ENCODE measurements at places on chromosomes 2 and 18.

DNA sequence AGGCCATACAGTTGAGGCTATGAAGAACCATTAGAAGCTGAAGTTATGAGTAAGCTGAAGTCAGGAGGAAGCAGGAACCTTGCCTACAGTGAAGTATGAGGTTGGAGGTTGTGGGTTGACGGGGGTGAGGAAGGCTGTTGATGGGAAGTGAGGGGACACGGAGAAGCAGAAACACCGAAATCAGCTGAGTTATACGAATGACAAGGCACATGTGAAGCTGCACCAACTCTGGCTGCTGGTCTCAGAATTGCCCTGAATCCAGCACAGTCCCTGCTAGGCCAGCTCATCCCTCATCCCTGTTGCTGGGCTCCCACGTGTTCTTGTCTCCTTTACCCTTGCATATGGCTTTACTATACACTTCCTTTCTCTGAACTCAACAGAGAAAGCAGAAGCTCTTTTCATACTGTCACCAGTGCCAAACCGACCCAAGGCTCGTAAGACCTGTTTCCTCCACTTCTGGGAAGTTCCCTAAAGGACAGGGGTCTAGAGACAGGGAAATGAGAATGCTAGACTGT lies 9.2 kb upstream of the TMEM247 start:
- DNase-seq, result peak; percentile 66

DNA sequence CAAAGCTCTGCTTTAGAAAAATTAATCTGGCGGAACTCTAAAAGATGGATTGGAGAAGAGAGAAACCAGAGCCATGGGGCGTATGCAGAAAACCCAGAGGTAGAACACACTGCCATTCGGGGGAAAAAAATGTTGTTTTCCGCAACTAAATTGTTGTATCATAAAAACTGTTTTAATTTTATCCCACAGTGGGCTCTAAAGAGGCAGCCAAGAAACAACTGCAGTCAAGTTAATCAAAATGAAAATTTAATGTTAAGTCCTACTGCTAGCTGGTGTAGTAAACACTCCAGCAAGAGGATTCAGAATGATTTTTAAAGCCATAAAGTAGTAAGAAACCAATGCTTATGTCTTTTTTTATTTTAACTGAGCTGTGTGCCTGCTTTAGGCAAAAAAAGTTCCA lies 69.1 kb downstream of the GAREM1 start:
- no peak for DNase-seq

GRCh38 chr2:206971805-206972204 lies 32.5 kb downstream of the CPO start:
- no peak for DNase-seq

- DNase-seq, result no peak
These were observed 84.9 kb downstream of the TPO start for GRCh38 chr2:1498176-1498575.

All from Ammon's horn (tissue), 1 donor.